ENCODE measurements at places on chromosomes 12 and 14. TPM values are rescaled to one million over a fixed set of nuclear protein-coding genes. Genes with fewer than 3 reads are reported as not detected.

TMCC3 gene
- 12.7 TPM for total RNA-seq

AVPR1A gene
- total RNA-seq, result not detected

MYF5 gene
- not detected for total RNA-seq

HOXC12 gene
- total RNA-seq, result 0.31 TPM

NUAK1 gene
- total RNA-seq, result 4.8 TPM

GPR84 gene
- total RNA-seq, result not detected

PDE3A gene
- total RNA-seq, result not detected

KRT74 gene
- total RNA-seq, result not detected

SYNJ2BP gene
- 6.7 TPM for total RNA-seq

CCDC197 gene
- total RNA-seq, result not detected

MYBPC1 gene
- total RNA-seq, result not detected

LALBA gene
- not detected for total RNA-seq

ETV6 gene
- 7.8 TPM for total RNA-seq
